Eye (tissue), 1 donor: ENCODE measurements at places on chromosomes 12 and 14.

GRCh38 chr12:11584221-11584855 is 65.1 kb upstream of the ETV6 start:
- no peak for DNase-seq

DNA sequence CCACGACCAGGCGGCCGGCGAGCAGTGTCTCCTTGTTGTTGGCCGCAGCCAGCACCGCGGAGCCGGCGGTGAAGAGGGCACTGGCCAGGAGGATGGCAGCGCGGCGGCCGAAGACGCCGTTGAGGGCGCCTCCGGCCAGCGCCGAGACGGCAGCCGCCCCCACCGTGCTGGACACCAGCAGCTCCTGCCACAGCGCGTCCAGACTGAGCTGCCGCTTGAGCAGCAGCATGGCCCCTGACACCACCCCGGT is 691 bp downstream of the SLC2A13 start:
- no peak for DNase-seq

- DNase-seq, result no peak
These were observed 18.3 kb upstream of the LRP1-AS start for GRCh38 chr12:57165741-57166140.

DNA sequence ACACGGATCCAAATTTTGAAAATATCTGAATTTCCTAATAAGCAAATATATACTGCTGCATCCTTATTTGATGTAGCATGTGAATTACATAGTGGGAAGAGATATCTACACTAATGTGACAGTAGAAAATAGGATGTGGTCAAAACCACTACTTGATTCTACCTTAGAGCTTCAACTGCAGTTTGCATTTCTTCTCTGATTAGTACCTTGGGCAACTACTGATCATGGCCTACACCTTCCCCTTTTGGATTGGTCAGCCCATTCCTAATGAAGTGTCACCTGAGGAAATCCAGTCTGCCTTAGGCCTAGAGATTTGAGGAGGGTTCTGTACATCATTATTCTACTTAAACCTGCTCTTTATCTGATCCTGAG is 10.7 kb downstream of the LLPH start:
- DNase-seq, result no peak

DNA sequence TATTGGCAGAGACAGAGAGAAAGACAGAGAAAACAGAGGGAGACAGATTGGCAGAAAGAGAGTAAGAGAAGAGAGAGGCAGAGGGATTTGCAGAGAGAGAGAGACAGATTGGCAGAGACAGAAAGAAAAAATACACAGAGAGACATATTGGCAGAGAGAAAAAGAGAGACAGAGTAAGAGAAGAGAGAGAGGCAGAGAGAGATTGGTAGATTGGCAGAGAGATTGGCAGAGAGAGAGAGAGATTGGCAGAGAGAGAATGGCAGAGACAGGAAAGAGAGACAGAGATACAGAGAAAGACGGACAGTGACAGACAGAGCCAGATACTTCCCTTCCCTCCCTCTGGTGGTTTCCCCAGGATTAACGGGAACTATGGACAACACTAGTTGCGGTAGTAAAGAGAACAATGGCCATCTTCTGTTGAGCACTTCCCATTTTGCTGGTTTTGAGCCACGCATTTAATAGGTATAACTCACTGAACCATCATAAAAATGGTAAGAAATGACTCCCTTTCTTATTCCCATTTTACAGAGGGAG is 2.6 kb upstream of the NOS1 start:
- DNase-seq, result no peak

DNA sequence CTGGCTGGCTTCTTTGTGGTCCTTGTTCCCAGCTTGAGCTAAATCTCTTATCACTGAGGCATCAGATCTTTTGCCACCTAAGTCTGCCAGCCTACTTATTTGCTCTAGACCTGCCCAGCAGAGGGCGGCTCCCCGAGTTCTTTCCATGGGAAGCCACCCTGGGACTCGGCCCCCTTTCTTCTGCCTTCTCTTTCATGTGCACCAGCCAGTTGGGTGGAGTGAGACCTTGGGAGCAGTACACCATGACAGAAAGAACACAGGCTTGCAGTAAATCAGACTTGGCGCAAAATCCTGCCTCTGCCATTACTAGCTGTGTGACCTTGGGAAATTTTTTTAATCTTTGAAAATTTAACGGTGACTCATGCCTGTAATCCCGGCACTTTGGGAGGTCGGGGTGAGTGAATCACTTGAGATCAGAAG is 7.4 kb downstream of the SMAGP start:
- peak; percentile 10 for DNase-seq

DNA sequence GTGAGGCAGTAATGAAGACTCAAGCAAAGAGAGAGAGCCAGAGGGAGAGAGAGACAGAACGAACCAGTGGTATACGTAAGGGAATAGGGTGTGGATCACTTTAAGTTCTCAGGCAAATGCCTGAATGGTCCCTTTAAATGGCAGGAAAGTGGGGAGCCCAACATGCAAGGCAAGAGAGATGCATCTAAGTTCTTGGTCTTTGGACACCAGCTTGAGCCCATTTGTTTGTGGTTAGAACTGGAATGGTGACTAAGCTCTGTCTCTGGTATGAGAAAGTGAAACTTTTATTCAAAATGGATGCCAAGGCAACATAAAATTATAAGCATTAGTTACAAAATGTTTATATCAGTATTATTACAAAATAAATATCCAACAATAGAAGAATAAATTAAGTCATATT is 192.2 kb upstream of the ALG10 start:
- DNase-seq, result no peak

GRCh38 chr12:77724367-77724957 is 106.2 kb upstream of the NAV3 start:
- peak; percentile 42 for DNase-seq

DNA sequence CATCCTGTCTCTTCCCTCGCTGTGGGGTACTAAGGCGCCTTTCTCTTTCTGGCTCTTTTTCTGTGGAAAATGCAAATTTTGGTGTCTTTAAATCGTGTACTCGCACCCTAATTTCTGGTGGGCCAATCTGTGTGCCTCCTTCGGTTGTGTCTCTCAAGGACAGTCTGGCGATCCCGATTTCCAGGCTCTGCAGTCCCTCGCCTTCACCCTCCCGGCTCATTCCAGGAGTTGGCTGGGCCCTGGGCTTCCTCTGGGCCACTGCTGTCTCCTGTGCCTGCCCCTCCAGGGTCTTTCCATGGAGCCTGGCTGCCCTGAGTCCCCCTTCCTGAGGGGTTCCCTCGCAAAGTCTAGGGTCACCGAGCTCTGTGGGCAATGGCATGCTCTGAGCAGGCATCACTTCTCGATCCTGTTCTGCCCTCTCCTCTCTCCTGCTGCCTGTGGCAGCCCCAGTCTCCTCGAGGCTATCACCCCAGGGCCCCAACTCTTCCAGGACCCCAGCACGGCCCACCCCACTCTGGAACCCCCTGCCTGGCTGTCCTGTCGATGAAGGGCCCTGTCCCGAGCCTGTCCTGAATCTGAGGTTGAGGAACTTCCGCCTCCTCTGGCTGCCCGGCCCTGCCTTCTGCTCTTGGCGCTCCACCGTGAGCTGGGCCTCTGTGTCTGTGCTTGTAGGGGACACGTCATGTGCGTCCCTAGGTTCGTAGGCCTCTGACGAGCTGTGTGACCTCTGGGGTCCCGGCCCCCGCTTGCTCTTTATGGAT is 24.1 kb downstream of the AHNAK2 start:
- DNase-seq, result no peak

DNA sequence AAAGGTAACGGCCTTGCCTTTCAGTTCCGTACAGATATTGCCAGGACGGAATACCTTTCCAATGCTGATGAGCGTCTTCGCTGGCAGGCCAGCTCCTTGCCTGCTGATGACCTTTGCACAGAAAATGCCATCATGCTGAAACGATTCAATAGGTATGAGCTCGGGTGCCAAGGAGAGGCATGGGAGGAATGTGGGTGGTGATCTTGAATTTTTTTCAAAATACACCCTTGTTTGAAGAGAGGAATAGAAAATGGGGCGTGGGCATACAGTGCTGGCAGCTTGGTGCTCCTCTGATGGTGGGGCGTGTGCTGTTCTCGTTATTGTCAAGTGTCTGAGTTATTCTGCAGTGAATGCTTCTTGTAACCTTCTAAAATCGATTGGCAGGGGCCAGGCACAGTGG is 52.5 kb downstream of the HSP90AA1 start:
- no peak for DNase-seq

DNA sequence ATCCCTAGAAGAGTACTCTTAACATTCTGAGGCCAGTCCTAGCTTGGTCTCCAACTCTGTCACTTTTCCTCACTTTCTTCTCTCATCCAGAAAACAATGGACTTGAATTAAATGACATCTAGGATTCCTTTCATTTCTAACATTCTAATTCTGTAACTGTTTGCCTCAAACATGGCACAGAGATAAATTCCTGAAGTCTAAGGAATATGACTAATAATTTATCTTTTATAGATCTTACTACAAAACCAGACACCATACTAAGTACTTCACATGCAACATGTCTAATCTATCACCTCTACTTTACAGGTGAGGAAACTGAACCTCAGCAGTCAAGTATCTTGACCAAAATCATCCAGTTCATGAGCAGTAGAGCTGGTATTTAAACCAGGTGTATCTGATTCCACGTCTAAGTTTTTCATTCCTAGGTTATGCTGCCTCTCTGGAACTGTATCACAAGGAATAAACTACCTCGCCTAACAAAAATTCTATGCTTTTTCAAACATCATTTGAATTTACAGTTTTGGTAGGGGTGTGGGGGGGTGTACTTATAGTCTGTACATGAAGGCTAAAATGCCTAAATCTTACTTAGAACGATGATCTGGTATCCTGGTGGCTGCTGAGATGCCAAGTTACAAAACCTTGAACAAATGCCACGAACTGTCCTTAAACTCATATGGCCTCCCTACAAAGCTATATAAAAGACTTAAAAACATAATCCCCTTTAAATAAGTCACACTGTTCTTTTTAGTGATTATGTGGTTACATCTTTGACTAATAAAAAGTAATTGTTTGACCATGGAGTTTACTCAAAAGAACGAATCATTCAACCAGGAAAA is 41.6 kb downstream of the ATXN2 start:
- no peak for DNase-seq

GRCh38 chr12:2248901-2249381 is 196.2 kb downstream of the CACNA1C start:
- no peak for DNase-seq

DNA sequence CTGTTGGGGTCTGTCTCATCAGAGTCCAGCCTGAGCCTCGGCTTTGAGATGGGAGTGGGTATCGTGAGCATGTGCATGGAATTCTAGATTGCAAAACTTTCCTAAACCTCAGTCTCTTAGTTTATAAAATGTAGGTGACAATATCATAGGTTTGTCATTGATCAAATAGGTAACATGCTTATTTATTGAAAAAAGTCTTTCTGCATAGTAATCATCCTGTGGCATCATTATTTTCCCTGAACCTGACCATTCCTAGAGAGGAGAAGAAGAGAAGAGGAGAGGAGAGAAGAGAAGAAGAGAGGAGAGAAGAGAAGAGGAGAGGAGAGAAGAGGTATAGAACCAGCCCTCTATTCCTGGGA is 4.1 kb downstream of the SMIM41 start:
- DNase-seq, result no peak

DNA sequence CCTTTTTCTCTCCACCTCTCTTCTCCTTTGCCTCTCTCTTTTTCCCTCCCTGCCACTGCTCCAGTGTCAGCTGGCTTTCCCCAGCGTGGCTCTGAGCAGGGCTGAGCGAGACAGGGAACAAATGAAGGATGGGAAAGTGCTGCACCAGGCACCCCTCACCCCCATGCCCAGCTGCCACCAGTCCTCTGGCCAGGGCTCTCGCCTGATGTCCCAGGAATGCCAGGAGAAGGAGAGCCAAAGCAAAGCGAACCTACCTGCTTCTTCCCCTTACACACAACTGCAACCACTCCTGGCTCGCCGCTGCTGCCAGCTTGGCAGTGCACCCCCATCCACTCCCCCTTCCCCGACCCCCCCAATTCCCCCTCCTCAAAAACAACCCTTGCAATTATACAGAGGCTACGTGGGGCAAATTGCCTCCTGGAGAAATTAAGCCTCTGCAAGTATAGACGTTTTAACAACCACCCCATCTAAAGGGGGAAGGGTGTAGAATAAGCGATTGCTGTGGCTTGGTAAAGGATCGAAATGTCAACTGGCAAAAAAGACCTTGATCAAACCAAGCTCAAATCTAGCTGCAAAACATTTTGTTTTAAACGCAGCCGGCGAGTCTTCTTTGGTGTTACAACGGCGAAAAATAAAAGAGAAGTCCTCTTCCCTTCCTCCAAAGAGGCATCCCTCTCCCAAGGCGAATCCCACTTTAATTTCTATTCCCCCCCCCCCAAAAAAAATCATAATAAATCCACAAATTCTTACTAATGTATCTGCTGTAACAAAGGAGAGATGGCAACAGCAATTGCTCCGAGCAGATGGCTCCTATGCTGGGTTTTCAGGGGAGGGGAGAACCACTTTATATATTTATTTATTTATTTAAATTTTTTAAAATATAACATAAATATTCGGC is 2.9 kb downstream of the BCL11B start:
- peak; percentile 54 for DNase-seq

DNA sequence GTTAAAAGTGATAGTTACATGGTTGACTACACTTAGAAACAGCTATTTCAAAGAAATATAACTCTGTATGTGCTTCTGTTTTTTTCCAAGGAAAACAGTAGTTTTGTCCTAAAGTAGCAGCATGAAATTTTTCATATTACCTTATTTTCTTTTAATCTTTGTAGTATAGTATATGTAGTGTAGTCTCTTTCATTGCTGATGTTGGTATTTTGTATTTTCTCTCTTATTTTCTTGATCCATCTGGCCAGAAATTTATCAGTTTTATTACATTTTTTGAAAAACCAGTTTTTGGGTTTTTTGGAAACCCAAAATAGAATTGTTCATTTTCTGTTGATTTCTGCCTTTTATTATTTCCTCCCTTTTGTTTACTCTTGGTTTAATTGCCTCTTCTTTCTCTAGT is 6.4 kb upstream of the RNU6-8 start:
- no peak for DNase-seq

- no peak for DNase-seq
These were observed 109.6 kb downstream of the RMST start for GRCh38 chr12:97572220-97572619.

- peak; percentile 32 for DNase-seq
These were observed 34.2 kb upstream of the C14orf180 start for GRCh38 chr14:104545151-104545941.

DNA sequence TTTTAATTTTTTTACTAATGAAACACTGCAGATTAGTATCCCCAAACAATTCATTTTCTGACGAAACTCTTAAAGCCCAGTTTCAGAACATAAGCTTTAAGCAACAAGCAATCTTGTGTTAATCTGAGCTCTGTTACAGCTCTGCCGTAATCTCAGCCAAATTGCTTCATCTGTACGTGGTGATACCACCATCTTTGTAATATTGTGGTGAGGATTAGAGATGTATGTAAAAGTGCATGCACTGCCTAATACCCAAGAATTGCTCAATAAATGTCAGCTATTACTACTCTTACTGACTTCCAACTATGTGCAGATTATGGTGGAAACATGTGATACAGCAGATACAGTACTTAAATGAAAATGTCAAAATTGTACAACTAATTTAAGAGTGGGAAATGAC is 1.8 kb downstream of the AKAP5 start:
- DNase-seq, result no peak

DNA sequence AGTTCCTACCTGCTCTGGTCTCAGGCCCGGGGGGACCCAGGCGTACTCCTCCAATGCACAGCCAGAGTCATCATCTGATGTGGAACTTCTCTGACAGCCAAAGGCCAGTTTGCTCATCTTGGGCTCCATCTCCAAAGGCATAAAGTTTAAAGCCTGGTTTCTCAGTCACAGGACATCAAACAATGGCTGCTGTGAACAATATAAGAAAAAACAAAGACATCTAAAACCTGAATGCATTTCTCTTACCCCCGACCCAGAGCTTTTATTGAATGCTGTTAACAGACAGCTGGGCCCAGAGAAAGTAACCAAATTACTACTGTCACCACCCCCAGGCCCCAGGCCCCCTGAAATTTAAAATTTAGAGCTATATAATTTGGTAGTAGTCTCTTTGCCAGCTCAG is 117.2 kb downstream of the PRICKLE1 start:
- DNase-seq, result no peak
